ENCODE measurements at places on chromosomes 7 and 10.

GRCh38 chr7:38942431-38943051 is 33.5 kb upstream of the VPS41 start:
- DNase-seq = no peak

DNA sequence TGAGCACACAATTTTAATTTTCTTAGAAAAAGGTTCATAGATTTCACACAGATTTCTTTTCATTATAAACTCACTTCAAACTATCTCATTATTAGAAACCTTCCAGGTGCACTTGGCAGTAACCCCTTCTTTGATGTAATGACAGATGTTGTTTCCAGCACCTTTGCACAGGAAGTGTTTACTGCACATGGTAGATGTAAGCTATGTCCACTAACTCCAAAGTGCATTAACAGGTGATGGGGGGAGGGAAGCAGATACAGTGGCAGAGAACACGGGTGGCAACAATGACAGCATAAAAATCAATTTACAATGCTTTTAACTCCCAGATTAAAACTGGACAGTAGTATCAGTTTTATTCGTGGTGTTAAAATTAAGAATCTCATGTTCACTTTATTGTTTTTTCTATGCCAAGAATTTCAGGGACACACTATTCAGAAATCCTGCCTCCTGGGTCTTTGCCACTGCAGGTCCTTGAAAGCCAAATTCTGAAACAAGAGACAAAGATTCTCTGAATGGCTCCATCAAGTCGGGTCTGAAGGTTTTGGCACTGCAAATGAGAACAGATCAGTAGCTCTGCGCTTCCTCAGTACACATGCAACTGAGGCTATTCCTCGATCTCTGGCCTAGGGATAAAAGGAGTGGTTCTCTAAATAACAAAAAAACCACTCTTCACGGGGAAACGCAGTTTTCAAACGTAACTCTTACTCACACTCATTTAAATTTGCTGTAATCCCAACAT is 187.7 kb downstream of the JAZF1 start:
- no peak for DNase-seq

DNA sequence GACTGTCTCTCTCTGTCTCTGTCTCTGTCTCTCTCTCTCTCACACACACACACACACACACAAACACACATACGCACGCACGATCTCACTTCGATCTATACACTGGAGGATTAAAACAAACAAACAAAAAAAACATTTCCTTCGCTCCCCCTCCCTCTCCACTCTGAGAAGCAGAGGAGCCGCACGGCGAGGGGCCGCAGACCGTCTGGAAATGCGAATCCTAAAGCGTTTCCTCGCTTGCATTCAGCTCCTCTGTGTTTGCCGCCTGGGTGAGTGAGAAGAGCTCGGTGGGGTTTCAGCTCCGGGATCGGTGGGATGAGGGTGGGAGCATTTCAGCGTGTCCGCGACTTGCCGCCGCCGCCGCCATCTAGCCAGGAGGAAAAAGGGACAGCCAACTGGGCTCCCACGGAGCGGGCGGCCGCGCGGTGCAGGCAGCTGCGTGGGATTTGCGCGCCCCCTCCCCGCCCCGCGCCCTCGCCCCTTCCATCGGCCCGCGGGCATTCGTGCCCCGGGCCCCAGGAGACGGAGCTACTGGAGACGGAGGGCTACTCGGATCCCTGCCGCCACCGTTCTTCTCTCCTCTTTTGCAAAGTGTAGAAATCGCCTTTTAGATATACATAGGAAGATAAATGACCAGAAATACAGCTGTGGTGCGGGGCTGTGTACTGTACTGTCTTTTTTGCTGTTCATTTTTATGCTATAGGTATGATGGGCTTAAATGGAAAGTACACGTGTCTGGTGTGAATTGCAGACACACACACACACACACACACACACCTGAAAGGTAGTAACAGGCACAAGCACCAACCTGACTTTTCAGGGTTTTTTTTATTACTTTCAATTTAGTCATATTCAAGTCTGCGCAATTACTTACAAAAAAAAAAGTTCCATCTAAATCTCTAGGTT is 581 bp downstream of the PTPRZ1 start:
- DNase-seq = peak; percentile 78

GRCh38 chr7:47514818-47515217 is 67.1 kb downstream of the TNS3 start:
- no peak for DNase-seq

DNA sequence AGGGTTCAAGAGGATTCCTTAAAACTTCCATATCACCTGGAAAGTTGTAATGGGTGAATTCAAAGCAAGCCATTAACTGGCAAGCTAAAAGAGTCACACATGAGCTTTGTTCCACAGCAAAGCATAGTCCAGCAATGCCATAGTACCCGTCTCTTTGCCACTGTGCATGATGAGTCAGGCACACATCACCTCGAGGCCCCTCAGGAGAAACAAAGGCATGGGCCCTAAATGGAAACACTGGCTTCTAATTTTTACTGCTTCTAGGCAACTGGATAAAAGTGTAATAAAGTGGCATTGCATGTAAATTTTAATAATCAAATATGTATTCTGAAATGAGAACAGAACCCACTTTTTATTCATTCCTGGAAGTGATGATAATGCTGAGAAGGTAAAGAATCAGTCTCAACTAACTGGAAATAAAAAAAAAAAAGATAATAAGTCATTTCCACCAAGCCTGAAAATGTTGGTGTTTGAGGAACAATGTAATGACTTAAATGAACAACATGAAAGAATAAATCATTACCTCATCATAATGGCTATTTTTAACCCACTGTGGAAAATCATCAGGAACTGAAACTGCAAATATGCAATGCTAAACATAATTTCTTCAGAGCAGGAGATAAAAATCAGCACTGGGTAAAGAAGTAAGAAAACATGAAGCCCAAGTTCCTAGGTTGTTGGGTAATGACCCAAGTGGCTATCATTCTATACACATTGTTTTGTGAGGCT is 104.9 kb downstream of the CDK6 start:
- DNase-seq = no peak

DNA sequence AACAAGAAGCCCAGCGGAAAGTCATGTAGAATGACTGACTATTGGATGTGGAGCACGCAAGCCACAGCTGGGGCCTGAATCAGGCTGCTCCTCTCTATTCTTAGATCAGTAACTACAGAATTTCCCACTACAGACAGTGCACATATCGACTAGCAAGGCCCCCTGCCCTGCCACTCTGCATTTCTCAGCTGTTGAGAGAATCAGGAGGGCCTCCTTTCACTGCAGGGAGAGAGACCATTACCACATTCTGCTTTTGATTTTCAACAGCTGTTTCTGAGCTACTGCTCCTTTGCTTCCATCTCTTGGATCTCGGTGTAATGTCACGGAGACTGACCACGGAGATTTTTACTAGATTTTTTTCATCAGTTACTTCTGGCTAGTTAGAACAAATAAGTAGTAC is 73.8 kb downstream of the PON1 start:
- DNase-seq = no peak

DNA sequence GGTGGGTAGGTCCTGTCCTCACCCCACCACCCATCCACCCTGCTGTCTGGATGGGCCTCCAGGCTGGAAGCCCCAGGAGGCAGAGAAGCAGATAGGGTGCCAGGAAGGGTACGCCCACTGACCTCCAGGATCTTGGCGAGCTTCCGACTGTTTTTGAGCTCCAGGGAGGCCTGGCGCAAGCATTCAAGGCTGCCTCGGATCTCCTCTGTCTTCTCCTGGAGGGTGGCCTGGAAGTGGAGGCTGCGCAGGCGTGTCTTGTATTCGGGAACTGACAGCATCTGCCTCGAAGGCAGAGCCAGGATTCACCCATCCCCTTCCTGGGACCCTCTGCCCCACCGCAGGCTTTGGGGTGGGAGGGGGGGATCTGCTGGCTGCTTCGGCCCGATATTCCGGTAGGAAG is 48.4 kb downstream of the GRID2IP start:
- no peak for DNase-seq

GRCh38 chr7:47087866-47088265 is 494.0 kb downstream of the TNS3 start:
- no peak for DNase-seq
